ENCODE measurements at places on chromosomes 12 and 14.
A peak's percentile ranks its signal among the peaks of the same experiment; 100 is the strongest.

DNA sequence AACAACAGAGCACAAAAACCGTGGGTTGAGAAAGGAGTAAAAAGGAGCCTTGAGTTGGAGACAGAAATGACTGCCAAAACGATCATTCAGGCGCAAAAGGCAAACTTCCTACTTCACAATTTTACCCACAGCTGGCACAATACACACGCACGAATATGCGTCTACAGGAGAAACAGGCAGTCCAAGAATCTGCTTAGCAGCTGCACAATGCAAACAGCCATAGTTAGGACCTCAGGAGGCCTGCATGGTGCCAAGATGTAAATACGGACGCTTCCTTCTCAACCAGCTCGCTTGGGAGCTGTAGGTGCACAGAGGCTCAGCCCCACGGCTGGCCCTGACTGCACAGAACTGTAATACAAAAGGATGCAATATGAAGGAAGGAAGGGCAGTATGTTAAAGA, 250.1 kb upstream of the CAND1 start:
- DNase-seq, result peak; percentile 53

- no peak for DNase-seq
Measured at GRCh38 chr12:4445156-4446101, at the start of gene FGF6. Gene FGF6 (minus strand): TSS chr12:4445815. CDS start chr12:4445570, 245 bp downstream.

GRCh38 chr12:15633201-15633600, 156.0 kb downstream of the EPS8 start:
- no peak for DNase-seq

DNA sequence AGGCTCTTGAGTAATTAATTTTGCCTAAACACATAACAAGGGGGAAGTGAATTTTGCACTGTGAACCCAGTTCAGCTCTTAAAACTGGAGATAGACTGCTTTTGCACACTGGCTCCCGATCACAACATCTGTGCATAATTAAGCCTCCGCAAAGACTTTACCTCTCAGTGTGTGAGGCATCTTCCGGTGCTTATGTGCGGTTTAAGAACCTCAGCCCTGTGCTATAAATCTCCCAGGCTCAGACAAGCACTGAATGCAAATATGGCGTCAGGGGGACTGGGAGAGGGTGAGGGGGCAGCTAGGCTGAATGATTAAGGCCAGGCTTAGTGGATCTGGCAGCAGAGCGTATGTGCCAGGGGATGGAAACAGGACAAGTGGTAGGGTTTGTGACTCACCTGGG, 103.3 kb downstream of the ADCK1 start:
- DNase-seq, result no peak

DNA sequence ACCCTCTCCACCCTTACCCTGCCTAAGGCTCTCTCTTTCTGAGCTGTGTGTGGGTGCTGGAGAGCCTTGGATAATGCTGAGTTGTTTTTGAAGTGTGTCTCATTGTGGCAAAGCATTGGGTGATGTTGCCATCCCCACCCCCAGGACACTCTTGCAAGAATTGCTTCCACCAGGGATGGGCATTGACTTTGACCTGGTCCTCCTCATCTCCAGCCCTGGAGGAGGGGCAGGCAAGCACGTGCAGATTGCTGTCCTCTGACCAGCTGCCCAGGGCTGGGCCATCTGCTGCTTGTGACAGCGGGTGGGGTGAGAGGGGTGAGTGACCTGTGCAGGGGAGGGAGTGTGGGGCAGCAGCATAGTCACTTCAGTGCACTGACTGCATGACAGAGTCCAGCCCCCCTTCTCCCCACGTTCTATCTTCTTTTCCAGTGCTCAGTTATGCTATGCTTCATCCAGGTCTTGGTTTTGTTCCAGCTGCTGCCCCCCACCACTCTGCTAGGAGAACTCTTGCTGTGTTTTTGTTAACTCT, 26.2 kb downstream of the SUSD6 start:
- no peak for DNase-seq

- peak; percentile 46 for DNase-seq
Measured at GRCh38 chr12:51471111-51471864, 46.7 kb downstream of the SLC4A8 start.

DNA sequence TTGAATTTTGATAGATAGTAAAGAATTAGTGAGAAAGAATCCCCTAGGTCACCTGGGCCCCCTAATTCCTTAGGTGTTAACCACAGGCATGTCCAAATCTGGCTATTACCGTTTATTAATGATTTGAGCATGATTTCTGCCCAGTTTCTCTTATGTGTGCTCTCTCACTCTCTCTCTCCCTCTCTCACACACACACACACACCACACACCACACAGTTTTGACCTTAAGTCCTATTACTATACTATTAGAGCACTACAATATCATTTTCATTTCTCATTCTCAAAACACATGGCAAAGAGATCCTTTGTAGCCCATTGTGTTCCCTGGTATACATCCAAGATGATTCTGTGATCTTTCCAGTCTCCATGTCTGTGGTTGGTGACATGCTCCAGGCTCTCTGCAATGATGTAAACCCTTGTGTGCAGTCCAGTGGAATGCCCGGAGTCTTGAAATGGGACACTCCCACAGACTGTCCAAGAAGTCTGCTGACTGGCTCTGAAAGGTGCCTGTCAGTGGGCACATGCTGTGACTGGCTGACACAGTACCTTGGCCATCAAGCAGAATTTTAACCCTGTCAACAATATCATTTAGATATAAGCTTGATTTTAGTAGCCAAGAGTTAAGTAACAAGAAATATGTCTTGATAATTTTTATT, 96.2 kb downstream of the FIGNL2 start:
- no peak for DNase-seq

- DNase-seq, result peak; percentile 92
Measured at GRCh38 chr12:31749024-31749704, 20.3 kb upstream of the AMN1 start.

DNA sequence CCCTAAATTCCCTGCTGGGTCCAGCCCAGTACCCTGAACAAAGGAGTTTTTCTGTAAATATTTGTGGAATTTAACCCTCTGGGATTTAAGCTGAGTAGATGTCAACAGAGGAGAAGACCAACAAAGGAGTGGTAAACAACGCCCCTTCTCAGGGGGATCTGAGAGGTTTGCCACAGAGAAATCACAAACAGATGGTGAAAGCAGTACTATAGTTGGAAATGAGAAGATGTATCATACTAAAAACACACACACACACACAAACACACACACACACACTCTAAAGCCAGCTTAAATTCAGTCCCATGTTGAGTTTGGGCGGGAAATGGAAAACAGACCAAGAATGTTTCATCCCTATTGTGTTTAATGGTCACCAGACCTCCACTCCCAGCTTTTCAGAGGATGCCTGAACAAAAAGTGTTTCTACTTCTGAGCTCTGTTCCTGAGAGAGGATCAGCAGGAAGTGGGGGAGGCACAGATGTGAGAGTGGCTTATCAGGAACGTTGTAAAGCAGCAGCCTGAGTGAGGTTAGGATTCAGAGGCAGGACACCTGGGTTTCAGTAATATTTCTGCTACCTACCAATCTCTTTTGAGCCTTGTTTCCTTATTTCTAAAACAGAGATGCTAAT, 3.2 kb downstream of the BIN2 start:
- DNase-seq, result peak; percentile 37

DNA sequence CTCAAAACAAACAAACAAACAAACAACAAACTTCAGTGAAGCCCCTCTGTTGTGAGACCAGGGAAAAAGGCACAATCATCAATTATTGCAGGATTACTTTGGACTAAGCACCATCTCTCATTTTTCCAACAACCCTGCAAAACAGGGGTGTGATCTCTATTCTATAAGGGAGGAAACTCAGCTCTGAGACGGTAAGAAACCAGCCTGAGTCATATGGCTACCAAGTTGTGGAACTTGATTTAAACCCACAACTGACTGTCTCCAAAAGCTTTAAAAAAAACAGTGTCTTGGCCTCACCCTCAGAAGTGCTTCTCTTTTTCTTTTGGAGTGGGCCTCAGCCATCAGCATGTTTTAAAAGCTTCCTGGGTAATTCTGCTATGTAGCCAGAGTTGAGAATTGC, 49.8 kb downstream of the RIN3 start:
- no peak for DNase-seq

- DNase-seq, result no peak
Measured at GRCh38 chr12:92278378-92278828, 132.8 kb upstream of the BTG1 start.

- DNase-seq, result no peak
Measured at GRCh38 chr12:57129889-57130288, 1.6 kb downstream of the LRP1 start.

DNA sequence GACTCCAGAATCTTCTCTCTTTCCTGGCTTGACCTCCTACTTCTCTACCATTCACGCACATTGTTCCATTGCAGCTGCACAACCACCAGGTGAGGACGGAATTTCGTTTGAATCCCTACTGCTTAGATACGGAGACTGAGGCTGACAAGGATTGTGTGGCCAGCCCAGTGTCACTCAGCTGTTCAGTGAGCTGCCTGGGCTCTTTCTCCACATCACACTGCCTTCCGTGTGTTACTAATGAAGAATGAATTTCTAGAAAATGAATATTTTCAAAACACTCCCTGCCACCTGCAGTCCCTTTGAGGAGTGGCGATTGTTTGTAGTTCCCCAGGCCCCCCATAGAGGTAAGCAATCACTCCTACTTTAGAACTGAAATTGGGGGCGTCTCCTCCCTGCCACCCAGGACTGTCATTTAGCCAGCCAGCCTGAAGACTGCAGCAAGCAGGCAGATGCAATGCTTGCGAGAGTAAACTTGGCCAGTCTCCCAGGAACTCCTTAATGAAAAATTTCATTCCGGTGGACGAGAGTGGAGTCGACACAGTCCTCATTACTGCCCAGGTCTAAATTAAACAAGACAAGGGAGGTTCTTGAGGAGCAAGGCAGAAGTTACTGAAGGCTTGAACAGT, 239.7 kb downstream of the SLC41A2 start:
- no peak for DNase-seq

GRCh38 chr14:70832561-70833305, 23.4 kb upstream of the MAP3K9 start:
- DNase-seq, result no peak

DNA sequence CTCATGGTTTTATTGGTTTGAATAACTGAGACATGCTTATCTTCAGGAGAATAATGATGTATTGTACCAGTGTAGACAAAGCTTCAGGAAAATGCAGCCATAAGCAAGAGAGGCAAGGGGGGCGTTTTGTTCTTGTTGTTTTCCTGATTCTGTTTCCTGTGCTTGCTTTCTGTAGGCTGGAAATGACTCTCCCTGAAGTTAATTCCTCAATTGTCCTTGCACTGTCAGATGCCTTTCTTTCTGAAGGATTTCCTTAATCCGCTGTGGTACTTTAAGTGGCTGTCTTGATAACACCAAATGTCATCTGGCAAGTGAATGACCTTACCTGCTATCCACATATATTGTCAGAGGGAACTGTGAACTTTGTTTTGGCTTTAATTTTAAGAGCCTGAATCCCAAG, 220.0 kb downstream of the NEDD1 start:
- no peak for DNase-seq

- no peak for DNase-seq
Measured at GRCh38 chr14:91983588-91983987, 36.1 kb upstream of the FBLN5 start.

GRCh38 chr12:18250313-18250916, 10.9 kb upstream of the PIK3C2G start:
- DNase-seq, result peak; percentile 64

- no peak for DNase-seq
Measured at GRCh38 chr12:12019881-12020280, 50.9 kb upstream of the BCL2L14 start.

DNA sequence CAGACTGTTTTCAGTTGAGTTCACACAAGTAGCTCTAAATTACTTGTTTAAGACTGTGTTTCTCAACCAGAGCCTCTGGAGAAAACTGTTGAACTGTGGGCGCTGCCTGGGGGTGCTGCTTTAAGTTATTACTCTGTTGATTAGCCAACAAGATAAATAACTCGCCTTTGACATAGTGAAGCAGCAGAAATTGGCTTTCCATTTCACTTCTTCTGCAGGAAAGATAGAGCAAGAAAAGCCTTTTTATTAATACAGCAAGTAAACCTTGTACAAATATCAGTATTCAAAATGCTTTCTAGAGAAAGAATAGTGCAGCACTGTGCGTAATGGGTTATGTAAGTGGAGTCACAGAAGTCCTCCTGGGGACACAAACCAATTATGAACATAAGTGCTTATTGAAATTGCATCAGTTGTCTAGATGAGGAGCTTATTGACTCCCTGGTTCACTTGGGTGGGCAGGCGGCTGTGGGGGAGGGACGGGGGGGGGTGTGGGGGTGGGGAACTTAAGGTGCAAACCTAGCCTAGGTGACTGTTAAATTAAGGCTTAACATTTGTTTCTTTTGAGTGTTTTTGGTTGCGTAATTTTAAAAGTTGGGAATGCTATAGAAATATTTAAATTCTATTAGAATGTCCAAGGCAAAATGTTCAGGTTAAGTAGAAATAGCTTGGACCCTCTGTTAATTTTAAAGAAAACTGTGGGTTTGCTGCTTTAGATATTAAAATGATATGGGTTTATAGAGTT, 6.3 kb downstream of the FRS2 start:
- DNase-seq, result no peak

DNA sequence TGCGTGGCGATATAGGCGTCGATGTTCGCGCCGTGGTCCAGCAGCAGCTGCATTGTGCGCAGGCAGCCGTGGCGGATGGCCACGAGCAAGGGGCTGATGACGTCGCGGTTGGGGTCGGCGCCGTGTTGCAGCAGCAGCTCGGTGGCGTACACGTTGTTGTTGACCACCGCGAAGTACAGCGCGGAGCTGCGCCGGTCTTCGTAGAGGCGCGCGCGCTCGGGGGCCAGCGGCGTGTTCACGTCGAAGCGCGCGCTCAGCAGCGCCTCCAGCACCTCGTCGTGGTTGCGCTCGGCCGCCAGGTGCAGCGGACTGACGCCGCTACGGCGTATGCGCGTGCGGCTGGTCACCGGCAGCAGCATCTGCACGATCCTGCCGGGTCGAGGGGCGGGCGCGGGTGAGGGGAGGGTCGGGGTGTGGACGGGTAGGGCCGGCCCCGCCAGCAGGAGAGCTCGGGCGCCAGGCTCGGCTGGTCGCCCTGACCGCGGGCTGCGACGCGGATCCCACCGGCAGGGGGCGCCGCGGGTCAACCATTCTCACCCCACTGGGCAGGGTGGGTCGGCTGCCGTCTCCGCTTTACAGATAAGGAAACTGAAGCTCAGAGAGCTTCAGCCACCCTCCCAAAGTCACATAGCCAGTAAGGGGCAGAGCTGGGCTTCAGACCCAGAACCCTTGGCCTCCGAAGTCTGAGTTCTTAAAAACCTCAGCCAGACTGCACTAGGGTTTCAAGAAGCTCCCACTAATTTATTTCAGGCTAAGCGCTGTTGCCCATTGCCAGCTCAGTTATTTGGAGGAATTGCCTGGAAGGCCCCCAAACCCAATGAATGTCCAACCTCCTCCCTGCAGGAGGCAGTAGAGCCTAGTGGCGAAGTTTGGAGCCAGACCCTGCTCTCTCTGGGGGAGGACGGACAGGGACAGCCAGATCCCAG, 12.4 kb downstream of the FAM181A start:
- DNase-seq, result no peak

All from RPMI8226 (cell line).